G401 (cell line): ENCODE measurements at places on chromosomes 4 and X. TPM values are rescaled to one million over a fixed set of nuclear protein-coding genes. Genes with fewer than 3 reads are reported as not detected.

The ZNF711 gene
- not detected in 2 replicates for total RNA-seq

GRCh38 chr4:145182222-145182621 is 1.8 kb upstream of the OTUD4 start:
- DNase-seq, result no peak

DNA sequence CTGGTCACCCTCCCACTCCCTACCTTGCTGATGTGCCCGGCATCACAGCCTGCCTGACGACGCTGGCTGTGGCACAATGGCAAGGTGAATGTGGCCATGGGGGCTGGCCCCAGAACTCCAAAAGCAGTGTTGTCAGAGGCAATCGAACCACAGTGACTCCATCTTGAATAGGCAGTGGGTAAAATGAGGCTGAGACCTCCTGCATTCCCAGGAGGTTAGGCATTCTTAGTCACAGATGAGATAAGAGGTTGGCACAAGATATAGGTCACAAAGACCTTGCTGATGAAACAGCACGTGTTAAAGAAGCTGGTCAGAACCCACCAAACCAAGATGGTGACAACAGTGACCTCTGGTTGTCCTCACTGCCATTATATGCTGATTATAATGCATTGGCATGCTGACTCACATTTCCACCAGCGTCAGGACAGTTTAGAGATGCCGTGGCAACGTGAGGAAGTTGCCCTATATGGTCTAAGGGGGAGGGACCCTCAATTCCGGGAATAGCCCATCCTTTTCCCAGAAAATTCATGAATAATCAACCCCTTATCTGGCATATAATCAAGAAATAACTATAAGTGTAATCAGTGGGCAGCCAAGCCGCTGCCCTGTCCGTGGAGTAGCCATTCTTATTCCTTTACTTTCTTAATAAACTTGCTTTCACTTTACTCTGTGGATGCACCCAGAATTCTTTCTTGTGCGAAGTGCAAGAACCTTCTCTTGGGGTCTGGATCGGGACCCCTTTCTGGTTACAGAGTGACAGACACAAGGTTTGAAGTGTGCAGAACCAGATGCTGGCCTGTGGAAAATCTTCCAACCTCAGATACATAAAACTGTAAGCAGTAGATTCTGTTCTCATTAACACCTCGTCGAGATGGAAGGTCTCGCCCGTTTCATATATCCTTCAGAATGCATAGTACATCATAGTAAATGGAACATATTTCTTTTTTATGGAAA is 26.8 kb upstream of the CLDN24 start:
- DNase-seq, result no peak

- no peak for DNase-seq
Measured at GRCh38 chrX:14673764-14674163, 144.4 kb downstream of the GLRA2 start.

DNA sequence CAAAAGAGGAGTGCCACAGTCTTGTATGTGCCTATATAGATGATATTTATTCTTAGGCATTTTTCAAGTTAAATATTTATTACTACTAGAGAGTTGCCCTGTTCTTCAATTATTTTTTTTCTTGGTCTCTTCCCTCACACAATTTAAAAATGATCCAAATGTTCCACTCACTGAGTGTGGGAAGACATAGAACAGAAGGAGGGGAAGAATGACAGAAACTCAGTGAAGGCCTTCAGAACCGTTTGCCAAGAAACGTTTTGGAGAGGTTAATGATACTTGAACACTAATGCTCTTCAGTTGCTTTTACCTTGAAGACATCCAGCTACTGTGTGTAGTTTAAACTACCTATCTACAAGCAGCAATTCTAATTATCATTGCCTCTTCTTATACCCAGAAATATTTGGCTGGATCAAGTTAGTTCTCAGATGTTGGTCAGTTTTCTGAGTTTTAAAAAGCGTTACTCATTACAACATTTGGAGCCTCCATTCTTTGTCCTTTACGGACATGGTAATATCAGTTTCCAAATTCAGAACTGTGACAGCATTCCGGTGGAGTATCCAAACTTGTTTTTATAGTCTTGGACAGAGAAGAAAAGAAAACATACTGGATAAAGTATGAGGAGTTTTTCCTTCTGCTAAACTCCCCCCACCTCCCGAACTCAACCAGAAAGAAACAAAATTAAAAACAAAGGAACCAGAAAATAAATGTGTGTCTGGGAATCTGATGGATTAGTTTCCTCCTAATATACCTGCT is 389.7 kb downstream of the SPRY1 start:
- DNase-seq, result no peak

DNA sequence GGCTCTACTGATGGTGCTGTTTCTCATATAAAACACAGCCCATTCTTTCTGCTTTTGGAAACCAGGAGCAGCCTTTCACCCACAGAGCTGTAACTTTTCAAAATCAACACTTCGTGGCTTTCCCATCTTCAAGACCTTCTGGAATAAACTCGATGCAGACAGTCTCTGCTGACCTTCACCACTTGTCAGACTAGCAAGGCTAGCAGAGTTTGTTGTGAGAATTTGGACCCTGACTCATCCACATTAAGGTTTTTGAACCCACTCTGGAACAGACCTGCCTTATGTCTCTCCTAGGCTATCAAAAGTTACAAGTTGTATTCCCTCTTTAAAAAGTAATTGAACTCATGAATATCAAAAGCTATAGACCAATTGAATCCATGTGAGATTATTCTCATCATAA is 88.6 kb downstream of the MAML3 start:
- DNase-seq, result no peak

DNA sequence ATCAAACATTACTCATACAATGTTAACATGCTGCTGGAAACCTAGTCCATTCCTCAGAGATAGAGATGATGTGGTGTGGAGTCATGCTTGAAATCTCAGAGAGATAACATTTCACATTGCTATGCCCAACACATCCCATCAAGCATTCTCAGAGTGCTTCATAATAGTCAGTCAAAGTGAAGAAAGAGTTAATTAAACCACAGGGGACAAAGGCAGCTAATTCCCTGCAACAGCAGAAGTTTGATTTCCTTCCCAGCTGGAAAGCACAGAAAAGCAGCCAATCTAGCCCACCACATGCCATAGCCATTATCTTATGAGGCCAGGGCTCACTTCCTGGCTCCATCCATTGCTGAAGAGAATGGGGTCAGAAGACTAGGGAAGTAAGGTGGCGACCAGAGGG is 8.9 kb downstream of the KDR start:
- no peak for DNase-seq

GRCh38 chr4:142690406-142691163 is 155.5 kb downstream of the INPP4B start:
- no peak for DNase-seq

The KLHL13 gene
- total RNA-seq, result not detected in 2 replicates

The DDX60 gene
- 0.06 TPM in 1 of 2 replicates, not detected in the other for total RNA-seq

DNA sequence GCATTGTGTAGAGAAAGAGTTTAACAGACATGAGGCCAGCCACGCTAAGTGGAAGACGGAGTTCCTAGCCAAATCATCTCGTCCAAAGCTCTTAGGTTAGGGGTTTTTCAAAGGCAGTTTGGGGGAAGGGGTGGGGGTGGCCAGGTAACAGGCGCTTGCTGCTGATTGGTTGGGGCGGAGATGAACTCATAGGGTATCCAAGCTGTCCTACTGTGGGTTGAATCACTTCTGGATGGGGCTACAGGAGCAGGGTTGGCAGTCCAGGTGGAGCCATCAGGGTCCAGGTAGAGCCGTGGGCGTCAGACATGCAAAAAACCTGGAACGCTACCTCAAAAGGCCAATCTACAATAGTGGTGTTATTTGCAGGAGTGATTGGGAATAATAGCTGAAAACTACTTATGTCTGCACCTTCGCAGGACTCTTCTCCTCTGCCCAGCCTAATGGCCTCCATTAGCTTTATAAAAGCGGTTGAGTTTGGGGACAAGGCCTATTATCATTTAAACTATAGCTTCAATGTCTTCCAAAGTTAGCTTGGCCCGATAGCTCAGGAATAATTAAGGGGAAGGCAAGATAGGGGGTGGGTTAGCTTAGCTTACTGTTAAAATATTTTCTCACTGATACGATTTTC is 579.6 kb downstream of the NLGN4X start:
- no peak for DNase-seq

The CXCL1 gene
- not detected in 2 replicates for total RNA-seq
